ENCODE measurements at places on chromosomes 3 and 15. TPM values are rescaled to one million over a fixed set of nuclear protein-coding genes. Genes with fewer than 3 reads are reported as not detected.

GRCh38 chr3:173253471-173253870 is 112.4 kb upstream of the SPATA16 start:
- H3K27me3 ChIP-seq, result no peaks in the 10 kb centered on the region
- no peak overlapping the region for H3K27ac ChIP-seq

DNA sequence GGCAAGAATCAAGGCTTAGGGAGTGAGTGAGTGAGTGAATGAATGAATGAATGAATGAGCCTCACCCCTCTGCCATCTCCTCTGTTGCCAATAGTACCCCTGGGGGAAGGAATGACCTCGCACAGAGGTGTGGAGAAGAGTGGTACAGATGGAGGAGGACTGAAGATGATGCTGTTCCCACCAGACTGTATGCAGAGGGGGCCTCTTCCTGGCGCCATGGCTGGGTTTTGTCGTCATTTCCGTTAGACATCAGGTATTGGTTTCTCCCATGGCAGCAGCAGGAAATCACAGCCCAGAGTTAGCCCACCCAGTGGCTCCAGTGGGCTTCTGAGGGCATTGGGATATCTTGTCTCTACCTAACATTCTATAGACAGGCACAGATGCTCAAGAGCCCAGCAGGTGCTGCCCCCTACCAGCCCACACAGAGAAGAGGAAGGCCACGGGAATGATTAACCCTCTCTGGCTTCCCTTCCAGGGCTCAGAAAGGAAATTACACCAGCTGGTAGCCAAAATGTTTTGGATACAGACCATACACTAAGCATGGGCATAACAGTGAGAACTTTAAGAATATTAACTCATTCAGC is 109.8 kb upstream of the SLC6A11 start:
- H3K4me3 ChIP-seq, result no peak overlapping the region
- H3K36me3 ChIP-seq, result no peaks in the 10 kb centered on the region
- H3K27ac ChIP-seq, result no peak overlapping the region
- H3K4me1 ChIP-seq, result no peaks in the 10 kb centered on the region
- peaks cover 25% of the 10 kb centered on the region for H3K27me3 ChIP-seq

DNA sequence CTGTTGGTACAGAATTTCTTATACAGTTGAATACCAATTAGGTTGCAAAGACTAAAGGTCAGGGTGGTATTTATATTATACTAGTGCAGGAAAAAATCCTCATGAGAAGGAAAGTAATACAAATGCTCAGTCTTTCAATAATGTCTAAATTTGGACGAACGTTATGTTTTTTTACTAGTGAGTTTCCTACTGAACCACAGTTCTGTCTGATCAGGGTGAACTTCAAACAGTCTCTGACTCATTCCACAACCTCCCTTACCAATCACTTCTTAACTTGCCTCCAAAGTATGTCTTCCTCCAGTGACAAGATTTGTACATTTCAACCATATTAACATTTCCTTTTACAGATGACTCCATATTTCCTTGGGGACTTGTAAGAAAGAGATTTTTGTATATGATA is 3.4 kb downstream of the TMEM212 start:
- H3K4me1 ChIP-seq, result no peaks in the 10 kb centered on the region
- no peak overlapping the region for H3K27ac ChIP-seq
- no peaks in the 10 kb centered on the region for H3K36me3 ChIP-seq
- no peak for DNase-seq

DNA sequence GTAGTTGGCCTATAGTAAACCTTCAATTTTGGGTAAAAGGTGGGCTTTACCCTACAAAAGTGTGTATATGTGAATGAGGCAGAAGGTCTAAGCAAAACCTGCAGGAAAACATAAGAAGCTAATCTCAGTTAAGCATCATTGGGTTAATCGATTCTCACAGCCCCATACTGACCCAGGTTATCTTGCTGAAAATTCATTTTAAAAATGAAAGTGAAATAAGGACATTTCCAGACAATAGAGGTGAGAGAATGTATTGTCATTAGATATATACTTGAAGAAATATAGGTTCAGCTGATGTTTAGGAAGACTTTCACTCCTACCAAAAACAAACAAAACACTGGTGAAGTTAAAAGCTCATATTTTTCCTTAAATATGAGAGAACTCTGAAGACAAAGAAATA is 85.6 kb downstream of the MCF2L2 start:
- H3K4me3 ChIP-seq, result no peak overlapping the region
- no peak overlapping the region for H3K27ac ChIP-seq
- no peaks in the 10 kb centered on the region for H3K27me3 ChIP-seq
- no peaks in the 10 kb centered on the region for H3K36me3 ChIP-seq
- no peak for DNase-seq
- H3K4me1 ChIP-seq, result no peaks in the 10 kb centered on the region

GRCh38 chr3:42269647-42270046 is 3.7 kb upstream of the CCK start:
- no peaks in the 10 kb centered on the region for H3K4me1 ChIP-seq
- no peak overlapping the region for H3K27ac ChIP-seq
- peaks cover 3% of the 10 kb centered on the region for H3K27me3 ChIP-seq
- no peak for DNase-seq
- H3K36me3 ChIP-seq, result no peaks in the 10 kb centered on the region

GRCh38 chr15:90394748-90395442 is 6.9 kb downstream of the IQGAP1 start:
- no peak overlapping the region for H3K27ac ChIP-seq
- H3K27me3 ChIP-seq, result no peaks in the 10 kb centered on the region
- no peak for DNase-seq
- H3K4me3 ChIP-seq, result no peak overlapping the region
- peaks cover 7% of the 10 kb centered on the region for H3K36me3 ChIP-seq
- peaks cover 53% of the 10 kb centered on the region for H3K4me1 ChIP-seq

DNA sequence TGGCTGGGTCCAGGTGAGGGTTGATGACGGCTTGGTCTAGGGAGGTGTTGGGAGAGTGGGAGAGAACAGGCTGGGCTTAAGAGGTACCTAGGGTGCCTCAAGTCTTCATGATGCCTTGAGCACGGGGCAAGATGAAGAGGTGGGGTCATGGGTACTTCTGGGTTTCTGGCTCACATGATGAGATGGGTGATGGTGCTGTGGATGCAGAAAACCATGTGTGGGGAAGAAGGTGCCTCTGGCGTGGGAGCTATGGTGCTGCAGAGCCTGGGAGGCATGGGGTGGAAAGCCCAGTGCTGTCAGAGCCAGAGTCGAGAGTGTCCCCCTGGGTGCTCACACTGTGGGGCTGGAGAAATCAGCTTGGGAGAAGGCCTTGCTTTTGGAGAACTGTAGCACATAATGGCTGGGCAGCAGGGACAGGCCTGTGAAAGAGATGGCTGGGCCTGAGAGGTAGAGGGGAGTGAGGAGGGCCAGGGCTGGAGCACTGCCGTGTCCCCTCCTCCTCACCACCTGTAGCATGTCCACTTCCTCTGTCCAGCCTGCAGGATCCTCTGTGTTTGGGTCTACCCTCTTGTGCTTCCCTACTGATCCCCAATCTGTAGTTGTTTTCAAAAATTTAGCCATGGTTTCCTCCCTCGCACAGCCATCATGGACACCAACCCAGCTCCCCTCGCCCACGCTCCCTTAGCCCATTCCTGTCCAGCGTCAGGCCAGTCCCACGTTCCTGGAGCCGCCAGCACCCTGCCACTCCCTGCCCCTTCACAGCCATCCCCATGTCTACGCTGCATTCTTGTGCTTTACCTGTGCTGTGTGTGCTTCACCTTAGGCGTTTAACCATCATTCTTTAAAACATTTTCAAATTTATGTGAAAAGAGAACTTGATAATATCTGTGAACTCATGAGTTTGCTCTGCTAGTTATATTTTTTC is 132.0 kb downstream of the EEFSEC start:
- no peaks in the 10 kb centered on the region for H3K36me3 ChIP-seq
- DNase-seq, result no peak
- H3K4me3 ChIP-seq, result no peak overlapping the region
- no peak overlapping the region for H3K27ac ChIP-seq

GRCh38 chr3:135034291-135034768 is 239.3 kb downstream of the EPHB1 start:
- H3K27me3 ChIP-seq, result no peaks in the 10 kb centered on the region
- no peak for DNase-seq
- H3K27ac ChIP-seq, result no peak overlapping the region
- no peaks in the 10 kb centered on the region for H3K4me1 ChIP-seq
- no peak overlapping the region for H3K4me3 ChIP-seq

DNA sequence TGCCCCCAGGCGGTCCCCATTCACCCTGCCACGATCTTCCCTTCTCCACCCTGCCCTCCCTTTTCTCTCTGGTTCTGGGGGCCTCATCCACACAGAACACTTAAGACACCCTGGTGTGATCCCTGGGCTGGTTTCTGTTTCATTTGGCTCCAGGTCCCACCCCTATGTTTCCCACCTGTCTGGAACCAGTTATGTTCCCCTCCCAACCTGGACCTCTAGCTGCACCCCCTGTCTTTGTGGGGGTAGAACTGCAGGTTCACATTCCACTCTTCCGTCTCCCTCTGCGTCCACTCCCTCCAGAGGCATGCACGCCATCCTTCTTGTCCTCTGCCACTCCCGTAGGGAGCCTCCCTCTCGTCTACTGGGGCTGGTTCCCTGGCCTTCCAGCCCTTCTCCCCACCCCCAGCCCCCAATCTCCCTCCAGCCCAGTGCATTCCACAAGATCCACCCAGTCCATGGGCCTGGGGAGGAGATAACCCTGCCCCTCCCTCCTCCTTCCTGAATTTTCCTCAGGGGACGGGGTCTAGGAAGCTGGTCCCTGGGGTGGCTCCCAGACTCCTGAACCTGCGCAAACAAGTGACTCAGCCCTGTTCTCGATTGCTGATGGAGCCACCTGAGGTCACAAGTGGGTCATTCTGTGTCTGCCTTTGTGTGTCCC is 73.8 kb downstream of the ABTB1 start:
- no peaks in the 10 kb centered on the region for H3K4me1 ChIP-seq
- H3K27ac ChIP-seq, result no peak overlapping the region
- H3K27me3 ChIP-seq, result no peaks in the 10 kb centered on the region
- H3K36me3 ChIP-seq, result no peaks in the 10 kb centered on the region
- DNase-seq, result no peak

GRCh38 chr3:184588776-184589175 is 27.2 kb downstream of the EPHB3 start:
- H3K27me3 ChIP-seq, result no peaks in the 10 kb centered on the region
- H3K27ac ChIP-seq, result no peak overlapping the region
- H3K36me3 ChIP-seq, result no peaks in the 10 kb centered on the region
- H3K4me3 ChIP-seq, result no peak overlapping the region
- no peak for DNase-seq

- no peak for DNase-seq
- H3K36me3 ChIP-seq, result no peaks in the 10 kb centered on the region
- H3K27me3 ChIP-seq, result peaks cover 5% of the 10 kb centered on the region
- H3K27ac ChIP-seq, result no peak overlapping the region
- H3K4me3 ChIP-seq, result no peak overlapping the region
These were observed 5.4 kb upstream of the RAB6B start for GRCh38 chr3:133901083-133901482.

DNA sequence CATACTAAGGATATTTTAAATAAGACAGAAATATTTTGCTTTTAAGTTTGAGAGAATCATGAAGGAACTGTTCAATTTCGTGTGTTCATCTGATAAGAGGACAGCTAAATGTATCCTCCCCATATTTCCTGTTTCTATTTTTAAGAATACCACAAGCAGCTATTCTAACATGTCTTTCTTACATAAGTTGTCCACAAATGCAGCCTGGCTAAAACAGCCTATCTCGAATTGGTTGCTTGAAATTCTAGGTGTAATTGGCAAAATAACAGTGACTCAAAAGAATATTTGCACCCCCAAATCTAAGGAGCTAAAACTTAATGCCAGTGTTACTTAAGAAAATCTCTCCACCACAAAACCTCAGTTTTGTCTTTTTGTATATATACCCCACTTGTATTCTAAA is 35.0 kb downstream of the BTLA start:
- peaks cover 78% of the 10 kb centered on the region for H3K4me1 ChIP-seq
- H3K4me3 ChIP-seq, result peak overlapping the region; percentile 3
- no peak for DNase-seq
- no peaks in the 10 kb centered on the region for H3K36me3 ChIP-seq
- no peaks in the 10 kb centered on the region for H3K27me3 ChIP-seq
- H3K27ac ChIP-seq, result no peak overlapping the region

DNA sequence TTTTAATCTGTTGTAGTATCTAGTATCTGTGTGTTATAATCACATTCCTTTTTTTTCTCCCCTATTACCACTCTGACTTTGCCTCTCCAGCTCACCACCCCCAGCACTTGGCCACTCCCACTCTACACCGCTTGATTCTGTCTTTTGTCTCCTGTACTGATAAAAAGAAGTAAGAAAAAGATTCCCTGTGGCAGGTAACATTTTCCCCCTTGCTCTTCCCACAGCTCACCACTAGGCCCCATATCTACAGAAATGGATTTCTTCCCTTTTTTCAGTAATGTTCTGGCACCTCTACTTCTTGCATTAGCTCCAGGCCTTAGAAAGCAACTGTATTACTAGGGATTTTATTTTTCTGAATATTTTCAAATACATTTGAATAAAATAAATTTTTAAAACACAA is 25.6 kb downstream of the KCNH8 start:
- no peak overlapping the region for H3K4me3 ChIP-seq
- H3K27ac ChIP-seq, result no peak overlapping the region
- no peaks in the 10 kb centered on the region for H3K4me1 ChIP-seq
- H3K36me3 ChIP-seq, result no peaks in the 10 kb centered on the region

- no peak for DNase-seq
- H3K27ac ChIP-seq, result no peak overlapping the region
- H3K27me3 ChIP-seq, result no peaks in the 10 kb centered on the region
- peaks cover 35% of the 10 kb centered on the region for H3K36me3 ChIP-seq
- H3K4me3 ChIP-seq, result no peak overlapping the region
- H3K4me1 ChIP-seq, result peaks cover 2% of the 10 kb centered on the region
These were observed 7.8 kb downstream of the MFSD1 start for GRCh38 chr3:158809642-158810041.

DNA sequence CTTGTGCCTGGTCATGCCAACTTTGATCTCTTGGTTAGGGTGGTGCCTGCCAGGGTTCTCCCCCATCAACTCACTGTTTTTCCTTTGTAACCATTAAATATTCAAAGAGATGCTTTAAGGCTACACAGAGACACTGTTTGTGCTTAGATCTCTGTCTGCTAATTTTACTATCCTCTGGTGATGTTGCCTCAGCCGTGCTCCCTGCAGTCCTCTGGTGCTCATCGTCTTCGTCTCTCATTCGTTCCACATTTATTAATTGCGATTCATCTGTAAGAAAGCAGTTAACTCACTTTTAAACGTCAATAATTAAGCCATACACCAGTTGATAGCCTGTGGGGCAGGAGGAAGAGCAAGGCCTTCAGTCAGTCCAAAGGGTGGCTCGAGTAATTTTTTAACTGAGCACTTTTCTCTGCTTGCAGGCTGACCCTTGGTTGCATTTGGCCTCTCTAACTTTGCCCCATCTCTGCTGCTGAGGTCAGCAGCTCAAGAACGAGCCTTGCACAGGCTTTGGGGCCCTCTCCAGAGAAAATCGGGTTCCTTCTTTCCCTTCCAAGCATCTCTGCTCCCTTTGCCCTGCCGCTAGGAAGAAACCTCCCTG is 62.9 kb downstream of the KLF15 start:
- H3K27me3 ChIP-seq, result no peaks in the 10 kb centered on the region
- no peaks in the 10 kb centered on the region for H3K4me1 ChIP-seq
- H3K36me3 ChIP-seq, result no peaks in the 10 kb centered on the region
- no peak overlapping the region for H3K27ac ChIP-seq
- DNase-seq, result no peak

GRCh38 chr3:130733236-130733875 is 13.3 kb downstream of the PIK3R4 start:
- H3K36me3 ChIP-seq, result peaks cover 8% of the 10 kb centered on the region
- no peak for DNase-seq
- no peaks in the 10 kb centered on the region for H3K4me1 ChIP-seq
- H3K4me3 ChIP-seq, result no peak overlapping the region
- no peak overlapping the region for H3K27ac ChIP-seq

GRCh38 chr15:67063689-67064606 is 1.5 kb upstream of the SMAD3 start:
- H3K4me3 ChIP-seq, result no peak overlapping the region
- no peaks in the 10 kb centered on the region for H3K27me3 ChIP-seq
- no peaks in the 10 kb centered on the region for H3K36me3 ChIP-seq
- peaks cover 32% of the 10 kb centered on the region for H3K4me1 ChIP-seq

The ACOX2 gene
- not detected for polyA plus RNA-seq

The PATL2 gene
- polyA plus RNA-seq, result 19.8 TPM

The SLC6A1 gene
- not detected for polyA plus RNA-seq
